Stimulated activated CD4-positive, alpha-beta T cell treated with anti-CD3 and anti-CD28 coated beads, Interleukin-1b, Interleukin-23, amount 100 ng/mL, for 4 hours (primary cell): ENCODE measurements at places on chromosomes 2 and 18.

GRCh38 chr2:48527226-48527885 lies 2.6 kb upstream of the STON1 start:
- no peak for DNase-seq

DNA sequence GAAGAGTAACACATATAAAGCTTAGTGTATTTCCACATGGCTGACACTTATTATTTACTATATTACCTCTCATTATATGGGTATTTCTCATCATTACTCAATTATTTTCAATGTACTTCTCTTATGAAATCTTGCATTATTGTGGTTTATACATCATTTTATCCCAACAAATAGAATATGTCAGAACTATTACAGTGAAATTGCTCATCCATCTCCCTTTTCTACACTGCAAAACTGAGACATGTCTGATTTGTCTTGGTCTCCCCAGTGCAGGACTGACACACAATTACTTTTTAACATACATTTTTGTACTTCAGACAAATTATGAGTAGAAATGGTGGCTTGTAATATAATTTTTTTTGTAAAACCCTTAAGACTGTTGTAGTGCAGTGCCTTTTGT lies 600.9 kb downstream of the PLCL1 start:
- DNase-seq, result no peak

GRCh38 chr2:40445467-40445866 lies 6.4 kb downstream of the SLC8A1 start:
- DNase-seq, result no peak

DNA sequence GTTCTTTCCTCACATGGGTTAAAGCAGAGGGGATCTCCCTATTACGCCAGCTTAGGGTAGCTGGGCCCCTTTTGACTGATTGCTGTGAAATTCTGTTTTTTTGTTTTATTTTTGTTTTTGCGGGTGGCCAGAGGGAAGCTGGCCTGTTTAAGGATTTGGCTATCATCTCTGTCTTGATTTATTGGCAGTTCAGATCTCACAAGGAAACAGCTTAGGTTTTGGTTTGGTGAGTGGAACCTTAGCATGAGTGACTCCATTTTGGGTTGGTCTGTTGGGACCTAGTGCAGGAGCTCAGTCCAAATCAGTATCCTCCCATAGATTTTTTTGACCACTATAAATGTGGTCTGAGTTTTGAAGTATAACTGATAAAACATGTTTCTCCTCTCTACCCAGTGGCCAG lies 25.6 kb upstream of the NTSR2 start:
- DNase-seq, result no peak
